Suppressor macrophage treated with lipopolysaccharide for 4 hours (primary cell): ENCODE measurements at places on chromosomes 7 and 10.

DNA sequence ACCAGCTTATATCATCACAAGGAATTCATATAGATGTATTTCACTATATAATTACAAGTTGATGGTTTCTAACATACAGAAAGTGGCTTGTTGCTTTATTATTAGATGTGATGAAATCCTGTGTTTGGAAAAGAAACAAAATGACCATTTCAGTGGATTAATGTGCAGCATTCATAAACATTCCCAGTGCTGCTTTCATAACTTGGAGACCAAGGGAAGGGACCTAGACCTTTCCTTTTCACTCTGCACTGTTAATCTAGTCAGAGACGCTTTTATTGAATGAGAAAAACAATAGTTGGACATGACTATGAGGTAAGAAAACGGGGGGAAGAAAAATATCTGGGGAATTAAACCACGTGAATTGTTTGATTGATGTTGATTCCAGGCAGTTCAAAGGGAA, 160.0 kb downstream of the HDAC9 start:
- DNase-seq, result no peak

- peak; percentile 9 for DNase-seq
Measured at GRCh38 chr10:13271552-13272163, 28.2 kb downstream of the PHYH start.

DNA sequence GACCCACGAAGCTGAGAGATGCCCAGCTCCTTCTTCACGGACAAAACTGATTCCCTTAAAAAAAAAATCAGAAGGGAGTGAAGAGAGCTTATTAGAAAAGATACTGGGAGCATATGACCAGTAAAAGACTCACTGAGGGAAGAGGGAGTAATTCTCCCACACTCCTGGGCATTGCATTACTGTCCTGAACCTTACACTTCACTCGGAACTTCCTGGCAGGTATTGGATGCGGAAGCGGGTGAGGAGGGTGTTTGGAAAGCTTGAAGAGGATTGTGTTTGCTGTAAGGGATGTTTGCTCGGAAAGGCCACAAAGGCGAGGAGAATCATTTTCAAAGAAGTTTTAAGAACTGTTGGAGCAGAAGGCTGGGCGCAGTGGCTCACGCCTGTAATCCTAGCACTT, 375 bp downstream of the HKDC1 start:
- no peak for DNase-seq

DNA sequence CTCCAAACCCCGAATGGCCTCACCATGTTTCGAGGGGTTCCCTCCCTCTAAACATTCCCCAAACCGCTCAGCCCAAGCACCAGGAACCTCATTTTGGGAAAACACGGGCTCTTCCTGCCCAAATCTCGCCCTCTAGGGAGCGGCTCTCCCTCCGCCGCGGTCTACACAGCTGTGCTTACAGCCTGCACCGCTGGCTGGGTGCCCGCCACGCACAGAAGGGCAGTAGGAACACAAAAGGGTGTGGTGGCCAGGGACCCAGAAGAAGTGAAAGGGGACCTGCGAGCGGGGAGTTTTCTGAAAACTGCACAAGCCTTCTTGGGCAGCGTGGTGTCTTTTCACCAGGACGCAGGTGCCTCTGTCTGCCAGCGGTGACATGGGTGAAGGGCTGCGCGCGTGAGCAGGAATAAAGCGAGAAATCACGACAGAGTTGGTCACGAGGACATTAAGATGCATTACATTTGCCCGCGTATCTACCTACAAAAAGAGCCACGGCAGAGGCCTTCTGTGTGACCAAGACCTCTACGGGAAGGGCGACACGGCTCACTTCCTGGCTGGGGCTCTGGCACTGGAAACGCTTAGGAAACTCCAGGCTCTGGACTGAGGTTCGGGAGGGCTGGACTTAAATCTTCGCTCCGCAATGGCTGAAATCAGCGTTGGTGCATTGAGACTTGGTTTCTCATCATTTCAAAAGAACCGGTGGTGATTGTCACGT, 171.7 kb downstream of the LSM5 start:
- DNase-seq, result no peak

DNA sequence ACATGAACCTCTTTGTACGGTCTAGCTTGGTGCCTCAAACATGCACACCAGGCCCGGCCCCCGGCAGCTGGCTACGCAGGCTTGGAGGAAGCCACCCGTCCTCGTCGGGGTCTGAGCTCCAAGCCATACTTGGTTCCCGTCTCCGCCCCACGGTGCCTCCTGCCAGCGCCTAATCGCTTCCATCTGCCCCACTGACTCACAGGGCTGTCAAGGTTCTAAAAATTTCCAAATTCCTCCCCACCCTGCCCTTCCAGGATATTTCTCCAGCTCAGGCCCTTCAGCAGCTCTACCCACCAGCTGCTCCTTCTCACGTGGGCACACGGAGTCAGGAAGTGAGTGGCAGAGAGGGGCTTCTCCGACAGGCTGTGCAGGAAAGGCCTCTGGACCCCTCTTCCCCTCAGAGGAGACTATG, 38.8 kb downstream of the TMEM270 start:
- no peak for DNase-seq

- DNase-seq, result peak; percentile 85
Measured at GRCh38 chr10:50325449-50326171, 74.3 kb upstream of the ASAH2 start.

DNA sequence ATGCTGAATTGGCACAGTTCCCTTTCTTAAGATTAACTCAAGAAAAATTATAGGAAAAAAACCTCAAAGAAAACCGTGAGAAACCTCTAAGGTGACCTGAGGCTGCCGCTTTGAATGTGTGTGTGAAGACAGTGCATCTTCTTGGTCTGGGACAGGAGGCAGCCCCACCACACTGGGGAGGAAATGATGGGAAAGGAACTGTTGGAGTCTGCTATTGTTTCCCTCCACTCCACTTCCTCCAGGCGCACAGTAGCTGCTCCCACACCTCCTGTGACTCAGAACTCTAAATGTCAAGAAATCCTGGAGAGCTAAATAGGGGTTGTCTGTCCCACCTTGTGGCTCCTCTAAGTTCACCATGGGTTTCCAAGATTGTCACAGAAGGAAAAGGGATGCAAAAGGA, 179.4 kb downstream of the PDE1C start:
- peak; percentile 44 for DNase-seq

GRCh38 chr7:32153006-32153405, 82.8 kb upstream of the PDE1C start:
- DNase-seq, result no peak

GRCh38 chr10:310371-310770, 175.1 kb downstream of the ZMYND11 start:
- no peak for DNase-seq
